ENCODE measurements at places on chromosomes 1 and 21.
A peak's percentile ranks its signal among the peaks of the same experiment; 100 is the strongest.

DNA sequence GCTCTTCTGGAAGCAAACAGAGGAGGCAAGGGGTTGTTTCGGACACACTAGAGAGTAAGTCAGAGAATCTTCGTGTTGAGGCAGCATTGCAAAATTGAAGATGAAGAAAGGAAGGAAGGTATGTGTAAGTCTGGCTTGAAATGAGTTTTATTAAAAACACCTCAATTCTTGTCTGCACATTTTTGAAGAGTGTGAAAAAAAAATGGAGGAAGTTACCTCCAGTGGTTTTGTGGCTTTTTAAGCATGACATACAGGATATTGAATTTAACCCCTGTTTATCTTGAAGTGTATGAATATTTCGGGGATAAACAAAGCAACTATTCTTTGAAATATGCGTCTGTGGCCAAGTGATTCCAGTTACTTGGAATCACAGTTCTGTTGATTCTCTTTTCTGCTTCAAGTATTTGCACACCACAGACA lies 203.2 kb upstream of the SGIP1 start:
- DNase-seq = no peak

DNA sequence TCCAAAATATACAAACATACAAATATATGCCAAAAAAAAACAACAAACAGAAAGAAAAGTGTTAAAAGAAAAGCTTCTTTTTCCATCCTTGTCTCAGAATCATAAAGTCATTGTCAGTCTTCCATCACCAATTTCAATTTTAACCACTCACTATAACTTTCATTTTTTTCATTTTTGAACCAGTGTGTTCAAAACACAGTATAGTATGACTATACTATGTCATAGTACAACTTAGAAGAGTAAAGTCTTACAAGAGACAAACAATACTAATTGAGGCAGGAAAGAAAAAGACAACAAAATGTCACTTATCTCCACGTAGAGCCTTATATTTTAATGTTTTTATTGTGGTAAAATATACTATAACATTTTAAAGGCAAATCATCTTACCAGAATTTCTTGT lies 7.6 kb downstream of the NSL1 start:
- DNase-seq = no peak

- no peak for DNase-seq
Measured at GRCh38 chr1:158830904-158831507, at the start of gene MNDA. Gene MNDA, plus strand, starts transcription at chr1:158831351. Its CDS starts 10,803 bp downstream, at chr1:158842154.

- no peak for DNase-seq
Measured at GRCh38 chr1:23704834-23705495, 13.4 kb downstream of the RPL11 start.

- DNase-seq = peak; percentile 74
Measured at GRCh38 chr21:46284077-46284644, 1.2 kb downstream of the MCM3AP start.

- DNase-seq = no peak
Measured at GRCh38 chr1:47563201-47563600, 125.4 kb downstream of the FOXD2 start.

DNA sequence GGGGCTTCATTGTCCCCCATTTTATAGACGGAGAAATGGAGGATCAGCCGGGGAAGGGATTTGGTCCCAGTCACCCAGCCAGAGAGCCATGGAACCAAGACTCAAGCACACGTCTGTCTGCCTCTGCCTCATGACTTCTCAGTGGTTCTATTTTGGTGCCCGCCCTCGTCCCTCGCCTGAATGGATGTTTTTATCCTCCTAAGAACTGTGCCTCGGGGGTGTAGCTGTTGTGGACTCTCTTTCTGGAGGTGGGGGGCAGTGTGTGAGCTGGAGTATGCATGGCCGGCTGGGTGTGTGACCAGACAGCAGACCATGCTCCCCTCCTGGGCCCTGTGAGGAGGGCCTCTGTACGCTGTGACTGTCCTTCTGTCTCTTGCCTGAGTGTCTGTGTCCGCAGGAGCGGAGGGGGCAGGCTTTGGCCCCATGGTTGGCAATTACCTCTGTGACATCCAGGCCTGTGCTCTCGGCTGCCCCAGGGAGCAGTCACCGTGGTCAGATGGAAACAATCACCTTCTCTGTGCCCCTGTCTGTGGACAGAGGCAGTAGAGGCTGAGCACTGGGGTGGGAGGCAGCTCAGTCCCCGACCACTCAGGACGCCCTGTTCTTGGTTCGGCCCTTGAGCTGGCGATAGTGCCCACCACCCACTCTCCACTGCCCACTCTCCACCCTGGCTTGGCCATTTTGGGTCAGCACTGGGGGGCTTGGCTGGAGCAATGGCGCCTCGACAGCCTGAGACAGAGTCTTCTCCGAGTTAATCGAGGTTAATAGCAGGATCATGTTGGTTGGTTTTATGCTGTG lies 20.4 kb downstream of the WNT4 start:
- no peak for DNase-seq

- DNase-seq = peak; percentile 75
Measured at GRCh38 chr1:43530483-43531106, at the start of gene PTPRF. Gene PTPRF, plus strand, starts transcription at chr1:43530883. Its CDS starts 14,193 bp downstream, at chr1:43545076.

GRCh38 chr21:31203431-31204054 lies 140.5 kb downstream of the TIAM1 start:
- no peak for DNase-seq

GRCh38 chr21:25904044-25904695 lies 169.4 kb downstream of the GABPA start:
- no peak for DNase-seq

GRCh38 chr1:12436817-12437599 lies 181.0 kb downstream of the DHRS3 start:
- no peak for DNase-seq

GRCh38 chr1:101238031-101238628 lies 1.3 kb downstream of the S1PR1 start:
- DNase-seq = peak; percentile 6

- DNase-seq = no peak
Measured at GRCh38 chr1:156560585-156561163, 11.7 kb downstream of the IQGAP3 start.

GRCh38 chr1:244226435-244226834 lies 175.4 kb downstream of the ZBTB18 start:
- no peak for DNase-seq

DNA sequence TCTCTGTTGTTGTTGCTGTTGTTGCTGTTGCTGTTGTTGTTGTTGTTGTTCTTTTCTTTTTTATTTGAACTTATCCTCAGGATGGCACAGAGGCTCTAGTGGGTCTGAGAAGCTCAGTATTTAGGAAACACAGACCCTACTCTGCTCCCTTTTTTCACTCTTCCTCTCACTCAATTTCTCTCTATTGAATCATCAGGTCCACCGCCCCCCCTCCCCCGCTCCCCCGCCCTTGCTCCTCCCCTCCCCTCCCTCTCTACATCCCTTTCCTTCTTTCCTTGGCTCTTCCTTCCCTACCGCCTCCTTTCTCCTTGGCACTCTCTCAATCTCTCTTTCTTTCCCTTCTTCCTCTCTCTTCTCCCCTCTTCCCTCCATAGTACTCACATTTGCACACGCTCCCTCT lies 218.5 kb upstream of the ZC3H12A start:
- no peak for DNase-seq

DNA sequence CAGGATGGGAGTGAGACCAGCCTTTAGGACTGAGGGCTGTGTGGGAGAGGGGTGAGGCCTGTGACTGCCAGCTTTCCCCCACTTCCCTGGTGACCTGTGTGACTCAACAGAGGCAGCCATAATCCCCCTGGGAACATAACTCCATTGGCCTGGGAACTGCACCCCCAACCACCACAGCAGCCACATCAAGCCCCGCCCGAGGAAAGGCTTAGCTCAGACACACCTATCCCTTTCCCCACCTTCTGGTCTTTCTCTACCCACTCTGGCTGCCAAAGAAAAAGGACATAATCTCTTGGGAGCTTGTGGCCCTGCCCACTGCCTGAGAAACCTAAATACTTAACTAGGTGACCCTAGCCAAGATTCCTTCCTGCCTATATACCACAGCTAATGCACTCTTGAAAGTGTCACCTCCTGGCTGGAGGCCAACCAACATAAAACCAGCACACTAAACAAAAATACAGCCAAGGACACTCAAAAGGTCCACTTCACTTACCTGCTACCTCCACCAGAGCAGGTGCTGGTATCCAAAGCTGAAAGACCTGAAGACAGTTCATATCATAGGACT lies 406.6 kb upstream of the CAMK1G start:
- DNase-seq = peak; percentile 86

GRCh38 chr1:167333703-167334102 lies 113.0 kb downstream of the POU2F1 start:
- no peak for DNase-seq

DNA sequence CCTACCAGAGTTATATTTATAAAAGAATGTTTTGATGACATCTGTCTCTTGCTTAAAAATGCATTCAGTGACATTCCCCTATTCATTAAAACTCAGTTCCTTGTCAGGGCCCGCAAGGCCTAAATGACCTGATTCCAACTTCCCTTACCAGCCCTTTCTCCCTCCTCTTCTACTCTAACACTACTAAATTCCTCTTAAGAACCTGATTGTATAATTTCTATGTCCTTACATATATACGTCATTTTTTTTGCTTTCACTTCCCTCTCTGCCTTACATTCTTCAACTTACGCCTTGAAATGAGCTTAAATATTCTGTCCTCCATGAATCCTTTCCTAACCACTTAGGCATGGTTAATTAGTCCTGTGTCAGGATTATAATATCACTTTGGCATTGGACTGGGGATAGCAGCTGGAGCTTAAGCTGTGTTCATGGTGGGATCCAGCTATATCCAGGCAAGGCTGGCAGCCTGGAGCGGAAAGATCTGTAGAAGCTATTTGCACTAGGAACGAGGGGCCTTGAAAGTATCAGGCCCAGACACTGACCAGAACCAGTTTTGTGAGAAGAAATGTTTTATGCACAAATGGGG lies 360.2 kb upstream of the PTBP2 start:
- no peak for DNase-seq

- no peak for DNase-seq
Measured at GRCh38 chr1:219834314-219834917, 93.9 kb downstream of the SLC30A10 start.

DNA sequence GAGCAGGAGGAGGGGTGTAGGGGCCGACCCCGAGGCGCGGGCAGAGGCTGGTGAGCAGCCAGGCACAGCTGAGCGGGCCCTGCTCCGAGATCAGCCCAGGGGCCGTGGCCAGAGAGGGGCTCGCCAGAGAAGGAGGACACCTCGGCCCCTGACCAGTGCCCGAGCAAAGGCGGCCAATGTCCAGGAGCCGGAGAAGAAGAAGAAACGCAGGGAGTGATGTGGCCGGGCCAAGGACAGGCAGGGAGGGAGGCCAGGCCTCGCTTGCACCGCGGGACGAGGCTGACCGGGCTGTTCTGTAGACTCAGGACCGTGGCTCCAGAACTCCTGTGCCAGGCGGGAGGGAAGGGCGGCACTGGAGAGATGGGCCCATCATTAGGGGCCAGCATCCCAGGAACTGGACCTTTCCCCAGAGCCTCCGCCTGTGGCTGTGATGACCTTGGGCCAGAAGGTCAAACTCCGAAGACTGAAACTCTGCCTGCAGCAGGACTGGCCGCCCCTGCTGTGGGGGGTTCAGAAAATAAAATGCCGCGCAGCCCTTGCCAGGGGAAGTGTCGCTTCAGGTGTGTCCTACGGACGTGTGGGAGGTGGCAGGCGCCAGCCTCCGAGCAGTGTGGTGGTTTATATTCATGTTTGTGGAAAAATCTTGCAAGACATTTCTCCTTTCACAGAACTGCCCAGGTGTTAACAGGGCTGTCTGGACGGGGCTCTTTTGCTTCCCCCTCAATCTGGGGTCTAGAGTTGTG lies 14.4 kb downstream of the RRP1 start:
- DNase-seq = no peak

GRCh38 chr1:230814949-230815692 lies 53.2 kb downstream of the C1orf198 start:
- no peak for DNase-seq

GRCh38 chr1:46070164-46070814 lies 62.1 kb downstream of the PIK3R3 start:
- no peak for DNase-seq
